Frontal cortex (tissue), 4 donors: ENCODE measurements at places on chromosomes 1 and 21. TPM values are rescaled to one million over a fixed set of nuclear protein-coding genes. Genes with fewer than 3 reads are reported as not detected.
A peak's percentile ranks its signal among the peaks of the same experiment; 100 is the strongest.

- DNase-seq = no peak
Observed at GRCh38 chr1:40392221-40392620, 18.7 kb downstream of the SMAP2 start.

DNA sequence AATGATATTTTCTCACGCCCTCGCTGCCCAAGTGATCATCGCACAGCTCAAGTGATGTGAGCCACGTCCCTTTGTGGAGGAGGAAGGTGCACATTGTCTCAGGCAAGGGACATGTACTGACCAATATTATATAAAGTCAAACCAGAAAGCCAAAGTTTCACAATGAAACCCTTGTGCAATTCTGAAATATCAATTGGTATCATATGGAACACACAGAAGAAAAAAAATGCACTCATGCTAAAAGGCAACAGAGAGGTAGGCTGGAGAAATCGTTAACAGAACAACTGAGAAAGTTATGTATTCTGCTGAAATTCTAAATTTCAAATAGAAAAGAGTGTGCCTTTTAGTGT, 1.9 kb downstream of the JAM2 start:
- no peak for DNase-seq

DNA sequence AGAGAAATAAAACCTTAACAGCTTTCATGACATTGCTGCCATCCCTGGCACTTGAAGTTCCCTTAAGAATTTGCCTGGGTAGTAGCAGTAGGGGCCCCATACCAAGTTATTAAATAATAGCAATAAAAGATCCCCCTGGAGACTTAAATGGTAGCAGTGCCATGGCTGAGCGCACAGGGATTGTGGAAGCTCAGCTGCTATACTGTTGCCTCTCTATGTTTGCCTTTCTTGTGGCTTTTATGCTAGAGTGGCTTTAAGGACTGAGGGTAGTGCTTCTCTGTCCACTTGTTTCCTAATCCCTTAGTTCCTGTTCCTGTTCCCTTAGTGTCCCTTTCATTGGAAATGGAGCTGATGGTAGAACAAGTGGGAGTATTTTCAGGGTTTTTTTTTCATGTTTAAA, 42.1 kb downstream of the NCF2 start:
- DNase-seq = no peak

- no peak for DNase-seq
Observed at GRCh38 chr1:173176246-173176645, 30.9 kb downstream of the TNFSF4 start.

- DNase-seq = no peak
Observed at GRCh38 chr1:42736571-42737200, 3.4 kb downstream of the CLDN19 start.

DNA sequence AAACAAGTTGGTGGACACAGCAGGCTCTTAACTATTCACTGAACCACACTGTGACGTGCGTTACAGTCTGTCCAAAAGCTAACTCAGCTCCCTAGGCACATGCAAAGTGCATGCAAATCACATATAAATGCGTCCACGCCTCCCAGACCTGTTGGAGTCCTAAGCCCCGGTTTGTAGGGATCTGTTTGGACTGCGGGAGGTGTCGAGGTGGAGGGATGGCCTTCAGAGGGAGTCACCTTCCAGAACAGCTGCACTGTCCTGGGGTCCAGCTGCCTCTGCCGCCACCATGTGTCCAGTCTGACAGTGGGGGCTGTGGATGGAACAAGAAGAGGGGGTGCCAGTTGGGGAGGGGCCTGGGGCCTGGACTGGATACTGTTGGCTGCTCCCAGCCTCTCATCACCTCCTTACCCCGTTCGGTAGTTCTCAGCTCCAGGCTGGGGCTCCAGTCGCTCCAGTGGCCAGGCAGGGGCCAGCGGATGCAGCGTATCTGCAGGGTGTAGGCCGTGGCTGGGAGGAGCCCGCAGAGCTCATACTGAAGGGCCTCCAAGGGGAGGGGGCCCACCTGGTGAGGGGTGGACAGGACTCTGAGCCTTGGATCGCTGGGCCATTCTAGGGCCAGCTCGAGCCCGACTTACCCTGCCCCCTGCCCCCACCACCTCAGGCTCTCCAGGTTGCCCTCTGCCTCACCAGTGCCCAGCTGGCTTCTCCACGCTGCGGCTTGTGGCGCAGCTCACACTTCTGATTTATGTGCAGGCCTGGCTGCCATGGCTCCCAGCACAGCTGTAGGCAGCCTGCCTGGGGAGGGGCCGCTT, 7.9 kb upstream of the MRPS15 start:
- DNase-seq = no peak

GRCh38 chr1:212749821-212750535, 41.6 kb downstream of the NSL1 start:
- DNase-seq = no peak

GRCh38 chr1:184827600-184828368, 73.1 kb upstream of the EDEM3 start:
- no peak for DNase-seq

DNA sequence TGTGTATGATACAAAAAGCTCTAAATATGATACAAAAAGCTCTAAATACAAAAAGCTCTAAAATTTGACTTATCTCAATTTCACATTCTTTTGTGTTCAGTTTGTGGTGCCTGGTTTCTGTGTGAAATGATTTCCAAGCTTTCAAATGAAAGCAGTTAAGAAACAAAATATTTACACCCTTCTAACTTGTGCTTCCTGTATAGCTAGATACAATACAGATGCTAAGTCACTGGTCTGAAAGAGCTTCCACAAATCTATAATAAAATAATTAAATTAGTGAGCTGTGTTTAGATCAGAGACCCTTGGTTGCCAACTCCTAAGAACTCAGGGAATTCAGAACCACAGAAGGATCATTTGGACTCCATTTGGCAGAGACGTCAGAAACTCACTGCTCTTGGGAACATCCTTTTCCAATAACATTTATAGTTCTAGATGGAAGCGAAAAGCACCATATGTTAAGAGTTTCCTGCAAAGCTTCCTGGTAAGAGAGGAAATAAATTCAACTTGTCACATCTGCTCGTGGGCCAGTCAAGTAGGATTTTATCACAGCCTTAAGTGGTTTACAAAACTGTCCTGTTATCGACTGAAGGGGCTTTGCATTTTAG, 1079.1 kb downstream of the ADGRL2 start:
- DNase-seq = no peak

DNA sequence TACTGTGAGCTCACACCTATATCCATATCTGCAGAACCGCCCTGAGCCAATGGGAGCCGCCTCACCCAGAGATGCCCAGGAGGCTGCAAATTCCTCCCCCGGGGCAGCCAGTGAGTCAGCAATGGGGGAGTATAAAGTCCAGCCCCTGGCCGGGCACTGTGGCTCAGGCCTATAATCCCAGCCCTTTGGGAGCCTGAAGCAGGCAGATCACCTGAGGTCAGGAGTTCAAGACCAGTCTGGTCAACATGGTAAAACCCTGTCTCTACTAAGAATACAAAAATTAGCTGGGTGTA, 5.0 kb upstream of the CLCNKB start:
- DNase-seq = no peak

DNA sequence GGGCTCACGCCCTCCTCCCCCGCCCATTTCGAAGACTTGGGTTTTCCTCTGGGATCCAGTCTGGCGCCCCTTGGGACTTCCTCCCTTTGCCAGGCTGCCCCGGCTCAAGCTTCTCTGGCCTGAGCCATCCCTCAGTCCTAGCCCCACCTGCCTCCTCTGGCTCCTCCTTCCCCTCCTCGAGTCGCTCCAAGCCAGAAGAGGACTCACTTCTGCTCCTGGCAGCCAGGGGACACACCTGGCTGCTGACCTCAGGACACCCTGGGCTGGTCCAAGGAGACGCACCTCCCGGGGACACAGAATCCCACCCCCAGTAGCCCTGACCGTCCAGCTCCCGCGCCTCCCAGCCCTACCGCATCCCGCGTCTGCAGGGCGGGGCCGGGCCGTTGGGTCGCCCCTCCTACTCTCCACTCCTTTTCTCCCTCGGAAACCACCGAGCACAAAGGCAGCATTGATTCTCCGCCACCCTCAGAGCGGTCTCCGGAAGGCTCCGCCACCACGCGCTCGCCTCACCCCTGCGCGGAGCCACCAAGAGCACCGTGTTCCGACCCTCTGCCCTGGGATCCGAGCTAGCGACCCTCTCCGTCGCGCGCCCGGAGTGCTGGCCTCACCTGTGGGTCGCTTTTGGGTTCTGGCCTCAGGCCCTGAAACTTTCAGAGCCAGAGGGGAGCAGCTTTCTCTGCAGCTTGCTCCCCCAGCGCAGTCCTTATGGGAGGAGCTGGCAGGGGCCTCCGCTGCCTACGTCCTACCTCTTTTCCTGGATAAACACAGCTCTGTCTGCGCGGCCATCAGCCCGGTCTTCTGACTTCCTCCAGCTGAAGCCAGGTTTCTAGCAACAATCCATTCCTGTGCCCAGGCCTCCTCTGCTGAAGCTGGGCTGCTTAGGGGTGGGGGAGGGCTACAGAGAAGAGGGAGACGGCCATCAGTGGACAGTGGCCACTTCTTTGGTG, at the start of gene C2CD4D:
C2CD4D (minus strand) TSS at position 364 of the 947 bp plus-strand sequence. CDS start 831 bp downstream, outside the sequence.
- DNase-seq = peak; percentile 78

- DNase-seq = peak; percentile 70
Observed at GRCh38 chr1:46442317-46443161, 47.1 kb upstream of the DMBX1 start.

DNA sequence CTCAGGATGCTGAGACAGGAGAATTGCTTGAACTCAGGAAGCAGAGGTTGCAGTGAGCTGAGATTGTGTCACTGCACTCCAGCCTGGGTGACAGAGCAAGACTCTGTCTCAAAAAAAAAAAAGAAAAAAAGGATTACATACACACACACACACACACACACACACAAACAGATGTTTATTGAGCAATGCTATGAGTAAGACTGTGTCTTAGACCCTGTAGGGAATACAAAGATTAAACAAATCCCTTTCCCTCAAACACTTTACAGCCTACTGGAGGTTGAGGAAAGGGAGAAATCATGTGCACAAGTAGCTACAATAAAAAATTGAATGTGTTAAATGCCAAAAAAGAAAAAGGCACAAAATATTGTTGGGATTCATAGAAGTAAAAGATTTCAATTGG, 58.1 kb downstream of the RPAP2 start:
- no peak for DNase-seq

- no peak for DNase-seq
Observed at GRCh38 chr1:96945509-96946084, 224.0 kb downstream of the PTBP2 start.

GRCh38 chr21:15679630-15680029, 50.2 kb upstream of the USP25 start:
- DNase-seq = no peak

- peak; percentile 4 for DNase-seq
Observed at GRCh38 chr1:75265792-75266191, 131.6 kb downstream of the LHX8 start.

GRCh38 chr1:206512058-206512850, 4.9 kb downstream of the RASSF5 start:
- DNase-seq = no peak

DNA sequence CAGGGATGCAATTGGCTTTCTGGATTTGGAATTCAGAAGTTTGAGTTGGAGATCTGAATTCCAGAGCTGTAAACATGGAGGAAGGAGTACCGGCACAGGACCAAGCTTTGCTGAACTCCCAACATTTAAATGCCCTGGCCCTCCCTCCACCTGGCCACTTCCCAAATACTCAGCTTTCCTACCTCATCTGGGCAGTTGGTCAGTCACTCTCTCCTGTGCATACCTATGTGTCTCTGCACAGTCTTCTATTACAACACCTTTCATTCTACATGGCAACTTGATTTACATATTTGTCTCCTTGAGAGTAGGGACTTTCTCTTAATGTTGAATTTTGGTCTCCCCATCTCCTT, 6.1 kb upstream of the KHDRBS1 start:
- no peak for DNase-seq

DNA sequence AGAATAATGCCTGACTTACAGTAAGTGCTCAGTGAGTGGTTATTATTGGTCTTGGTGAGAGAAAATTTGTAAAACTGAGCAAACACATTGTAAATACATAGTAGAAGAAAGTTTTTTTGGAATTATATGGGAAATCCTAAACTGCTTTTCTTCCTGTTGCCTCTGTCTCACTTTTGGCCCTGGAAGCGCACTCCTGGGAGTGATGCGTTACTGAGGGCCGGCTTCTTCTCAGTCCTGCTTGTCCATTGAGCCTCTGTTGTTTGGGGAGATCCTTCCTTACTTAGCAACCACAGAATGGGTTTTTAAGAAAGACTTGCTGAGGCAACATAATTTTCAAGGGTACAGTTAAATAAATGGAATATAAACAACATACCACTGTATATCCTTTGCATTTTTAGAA, 166.0 kb downstream of the EDEM3 start:
- no peak for DNase-seq

DNA sequence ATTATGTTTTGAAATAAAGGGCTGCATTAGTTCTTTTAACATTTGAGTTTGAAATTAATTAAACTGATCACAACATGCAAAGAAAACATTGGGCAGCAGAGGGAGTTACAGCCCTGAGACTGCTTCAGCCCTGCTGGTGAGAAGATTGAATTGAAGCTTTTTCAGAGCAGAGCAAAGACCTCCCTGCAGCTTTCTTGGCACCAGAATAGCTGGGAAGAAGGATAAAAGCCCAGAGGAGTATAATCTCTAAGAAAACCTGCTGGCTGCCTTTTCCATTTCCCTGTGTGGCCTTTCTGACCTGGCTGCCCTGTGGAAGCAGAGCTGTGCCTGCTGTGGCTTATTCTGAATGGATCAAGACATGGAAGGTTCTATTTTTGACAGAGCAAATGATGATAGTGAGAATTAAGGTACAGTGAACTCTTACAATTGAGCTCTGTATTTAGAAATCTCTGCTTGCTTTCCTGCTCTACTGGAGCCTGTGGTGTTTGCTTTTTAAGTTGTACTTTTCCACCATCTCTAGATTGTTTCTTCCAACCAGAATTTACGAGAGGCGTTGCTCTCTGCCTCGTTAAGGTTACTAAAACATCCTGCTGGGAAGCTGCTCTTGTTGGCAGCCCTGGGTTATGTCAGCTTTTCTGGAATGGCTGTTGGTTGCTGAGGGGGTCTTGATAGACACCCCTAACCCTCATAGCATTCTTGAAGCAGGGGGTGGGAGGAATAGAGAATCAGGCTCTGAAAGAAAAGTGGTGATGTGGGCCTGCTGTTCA, 9.9 kb downstream of the SNRPE start:
- DNase-seq = peak; percentile 72

GRCh38 chr1:231705806-231706760, 79.5 kb downstream of the DISC1 start:
- DNase-seq = no peak

- DNase-seq = no peak
Observed at GRCh38 chr1:214764502-214764901, 161.5 kb downstream of the CENPF start.

GRCh38 chr1:156337052-156337887, 822 bp downstream of the CCT3 start:
- DNase-seq = no peak

KLF17 gene
- total RNA-seq = under 0.01 TPM

PGBD5 gene
- 15.9 TPM for total RNA-seq

SMCP gene
- total RNA-seq = not detected

EPHB2 gene
- total RNA-seq = 22.8 TPM

ZNF669 gene
- total RNA-seq = 44.8 TPM

SYCP1 gene
- not detected for total RNA-seq

ANGPTL3 gene
- not detected for total RNA-seq

INAVA gene
- 0.82 TPM for total RNA-seq

TACSTD2 gene
- under 0.01 TPM for total RNA-seq

MFAP2 gene
- total RNA-seq = 7.3 TPM

MANEAL gene
- 28.9 TPM for total RNA-seq

MLLT11 gene
- total RNA-seq = 95.8 TPM

SPATA21 gene
- not detected for total RNA-seq

SLC30A7 gene
- total RNA-seq = 30.2 TPM

ELAPOR1 gene
- total RNA-seq = 15.9 TPM

WDR64 gene
- not detected for total RNA-seq
